ENCODE measurements at places on chromosomes 11 and 22. TPM values are rescaled to one million over a fixed set of nuclear protein-coding genes. Genes with fewer than 3 reads are reported as not detected.

CASP4 gene
- total RNA-seq, result 5.0 TPM

JAML gene
- total RNA-seq, result not detected

BIK gene
- 1.5 TPM for total RNA-seq

SYT7 gene
- 0.72 TPM for total RNA-seq

OR8G1 gene
- not detected for total RNA-seq

OR8D1 gene
- not detected for total RNA-seq

MS4A6E gene
- not detected for total RNA-seq

PRDM11 gene
- total RNA-seq, result 8.0 TPM

FSHB gene
- total RNA-seq, result not detected

CRYBB2 gene
- total RNA-seq, result not detected

P4HA3 gene
- 45.2 TPM for total RNA-seq

KCNJ4 gene
- total RNA-seq, result 0.22 TPM

KDM4E gene
- total RNA-seq, result not detected

KCNE3 gene
- not detected for total RNA-seq

UBQLNL gene
- not detected for total RNA-seq

BUD13 gene
- 12.0 TPM for total RNA-seq

MMP8 gene
- not detected for total RNA-seq

KRTAP5-1 gene
- total RNA-seq, result not detected

PLCB3 gene
- total RNA-seq, result 16.6 TPM

LAYN gene
- 6.5 TPM for total RNA-seq

MYBPC3 gene
- 0.07 TPM for total RNA-seq

BCO2 gene
- 1.2 TPM for total RNA-seq

MMP3 gene
- total RNA-seq, result 0.41 TPM

BID gene
- total RNA-seq, result 78.8 TPM

HSPB2 gene
- total RNA-seq, result not detected

POU2F3 gene
- total RNA-seq, result not detected

MMP1 gene
- total RNA-seq, result 0.84 TPM

CALCA gene
- total RNA-seq, result not detected

NPAS4 gene
- total RNA-seq, result not detected

All from A549 treated with CORT108297 at 1 μM for 4 hours (cell line).